ENCODE measurements at places on chromosomes 12 and 14.

DNA sequence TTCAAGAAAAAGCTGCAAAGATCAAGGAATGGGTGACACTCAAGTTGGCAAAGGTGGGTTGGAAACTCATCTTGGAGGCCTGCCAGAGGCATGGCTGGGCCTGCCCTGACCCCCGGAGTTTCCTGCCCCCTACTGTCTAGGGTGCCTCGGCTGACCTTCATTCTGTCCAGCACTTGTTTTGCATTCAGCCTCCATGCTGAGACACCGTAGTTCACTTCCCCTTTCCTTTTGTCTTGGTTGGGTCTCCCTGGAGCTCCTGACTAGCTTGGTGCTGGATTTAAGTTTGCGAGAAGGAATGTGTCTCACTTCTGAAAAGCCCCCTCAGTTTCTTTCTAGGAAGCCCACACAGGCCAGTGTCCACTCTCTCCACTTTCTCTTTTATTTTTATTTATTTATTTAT, 26.5 kb downstream of the PLEKHH1 start:
- no peak for DNase-seq

DNA sequence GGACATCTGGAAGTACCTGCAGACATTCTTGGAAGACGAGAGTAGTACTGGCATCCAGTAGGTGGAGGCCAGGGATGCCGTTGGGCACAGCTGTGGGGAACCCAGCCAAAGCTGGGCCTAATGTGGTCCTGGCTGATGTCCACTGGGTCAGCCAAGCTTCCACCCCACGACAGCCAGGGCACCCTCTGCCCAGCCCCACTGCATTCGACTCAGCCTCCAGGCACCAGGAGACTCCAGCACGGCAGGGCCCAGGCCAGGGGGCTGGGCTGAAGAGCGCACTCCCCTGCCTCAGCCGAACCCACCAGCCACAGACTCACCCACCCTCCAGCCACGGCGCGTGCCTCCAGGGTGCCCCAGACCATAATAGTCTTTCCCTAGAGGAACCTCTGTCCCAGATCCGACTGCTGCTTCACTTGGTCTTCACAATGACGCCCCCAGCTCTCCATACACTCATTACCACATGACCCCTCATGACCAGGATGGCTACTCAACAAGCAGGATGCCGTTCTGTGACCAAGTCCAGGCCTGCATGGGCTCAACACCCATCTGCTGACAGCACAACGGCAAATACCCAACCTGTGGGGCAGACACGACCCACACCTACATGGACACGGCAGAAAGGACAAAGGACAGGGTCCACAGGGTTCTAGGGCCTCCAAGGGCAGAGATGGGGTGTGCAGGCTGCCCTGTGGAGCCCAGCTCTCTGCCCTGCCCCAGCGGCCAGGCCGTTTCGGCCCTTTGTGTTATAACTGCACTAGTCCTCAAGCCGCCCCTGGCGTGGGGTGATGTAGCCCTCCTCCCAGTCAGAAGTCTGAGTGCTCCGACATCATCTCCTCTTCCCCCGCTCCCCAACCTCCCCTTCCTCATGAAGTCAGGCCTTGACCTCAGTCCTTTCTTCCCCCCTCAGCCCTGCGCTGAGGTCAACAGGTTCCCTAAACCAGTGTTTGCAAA, 22.8 kb downstream of the ITPK1 start:
- DNase-seq: no peak

DNA sequence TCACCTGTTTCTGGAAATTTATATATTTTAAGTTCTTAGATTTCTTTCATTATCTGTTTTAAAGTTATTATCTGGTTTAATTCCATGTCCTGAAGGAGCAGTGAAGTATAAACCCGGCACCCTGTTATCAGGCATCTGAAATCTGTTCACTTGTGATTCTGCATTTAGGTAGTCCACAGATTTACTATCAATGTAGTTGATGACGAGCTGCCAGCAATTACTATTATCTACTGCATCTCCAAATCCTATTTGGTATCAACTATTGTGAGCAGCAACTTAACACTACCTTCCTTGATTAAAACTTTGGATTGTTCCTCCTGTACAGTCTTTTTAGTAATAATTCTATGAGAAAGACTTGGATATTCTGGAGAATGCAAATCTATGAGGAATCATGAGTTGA, 36.1 kb downstream of the PRORP start:
- no peak for DNase-seq

DNA sequence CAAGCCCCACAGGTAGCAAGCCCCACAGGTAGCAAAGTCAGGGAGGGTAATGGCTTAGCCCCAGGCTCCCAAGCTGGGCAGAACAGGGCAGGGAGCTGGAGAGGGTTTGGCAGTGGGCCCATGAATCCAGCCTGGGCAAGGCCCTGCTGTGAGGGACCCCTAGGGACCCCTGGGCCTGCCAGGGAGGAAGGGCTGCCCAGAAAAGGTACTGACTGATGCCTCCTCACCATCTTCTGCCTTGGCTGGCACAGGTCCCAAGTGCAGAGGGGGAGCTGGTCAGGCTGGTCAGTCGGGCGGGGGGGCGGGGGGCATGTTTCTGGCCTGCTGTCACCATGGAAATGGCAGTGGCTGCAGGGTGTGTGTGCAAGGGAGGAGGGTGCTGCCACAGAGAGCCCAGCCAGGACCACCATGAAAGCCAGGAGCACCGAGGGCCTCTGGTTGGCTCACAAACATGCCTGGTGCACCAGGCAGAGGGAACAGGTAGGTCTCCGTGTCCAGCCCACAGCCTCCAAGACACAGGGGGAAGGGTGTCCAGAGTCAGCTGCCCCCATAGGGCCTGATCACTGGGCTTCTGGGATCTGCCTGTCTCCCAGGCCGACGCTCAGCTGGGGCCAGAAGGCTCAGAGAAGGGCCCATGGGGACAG, 1.5 kb upstream of the CRIP2 start:
- DNase-seq: peak; percentile 68

- DNase-seq: peak; percentile 85
Measured at GRCh38 chr14:69573831-69574262, 824 bp downstream of the CCDC177 start.

- no peak for DNase-seq
Measured at GRCh38 chr14:81363746-81364378, 36.3 kb downstream of the STON2 start.

DNA sequence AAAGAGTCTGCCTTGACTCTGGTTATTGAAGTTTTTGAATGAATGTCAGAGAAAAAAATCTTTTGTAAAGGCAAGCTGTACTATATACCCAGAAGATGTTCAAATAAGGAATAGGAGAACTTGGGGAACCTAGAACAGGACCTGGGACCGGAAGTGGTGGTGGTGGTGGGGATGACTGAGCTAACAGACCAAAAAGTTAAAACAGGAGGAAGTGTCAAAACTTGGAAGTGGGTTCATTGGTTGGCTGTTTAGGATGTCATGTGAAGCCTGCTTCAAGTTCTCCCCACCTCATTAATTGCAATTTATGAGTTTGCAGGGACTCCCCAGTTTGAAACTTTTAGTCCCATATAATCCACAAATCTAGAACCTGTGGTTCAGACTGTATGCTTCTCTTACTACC, 26.2 kb downstream of the PLXNC1 start:
- DNase-seq: no peak

DNA sequence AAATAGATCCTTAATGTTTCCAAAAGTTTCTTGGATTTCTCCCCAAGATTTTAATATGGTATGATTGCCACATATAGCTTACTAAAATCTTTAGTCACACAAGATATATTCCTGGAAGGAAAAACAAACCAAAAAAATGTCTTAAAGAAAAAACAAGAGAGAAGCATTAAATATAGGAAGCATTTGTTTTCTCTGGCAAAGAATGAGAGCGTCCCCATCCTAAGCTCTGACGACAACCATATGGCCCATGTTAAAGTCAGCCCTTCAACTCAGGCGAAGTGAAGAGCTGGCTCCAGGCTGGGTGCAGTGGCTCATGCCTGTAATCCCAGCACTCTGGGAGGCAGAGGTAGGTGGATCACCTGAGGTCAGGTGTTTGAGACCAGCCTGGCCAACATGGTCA, 35.6 kb downstream of the GCH1 start:
- no peak for DNase-seq

DNA sequence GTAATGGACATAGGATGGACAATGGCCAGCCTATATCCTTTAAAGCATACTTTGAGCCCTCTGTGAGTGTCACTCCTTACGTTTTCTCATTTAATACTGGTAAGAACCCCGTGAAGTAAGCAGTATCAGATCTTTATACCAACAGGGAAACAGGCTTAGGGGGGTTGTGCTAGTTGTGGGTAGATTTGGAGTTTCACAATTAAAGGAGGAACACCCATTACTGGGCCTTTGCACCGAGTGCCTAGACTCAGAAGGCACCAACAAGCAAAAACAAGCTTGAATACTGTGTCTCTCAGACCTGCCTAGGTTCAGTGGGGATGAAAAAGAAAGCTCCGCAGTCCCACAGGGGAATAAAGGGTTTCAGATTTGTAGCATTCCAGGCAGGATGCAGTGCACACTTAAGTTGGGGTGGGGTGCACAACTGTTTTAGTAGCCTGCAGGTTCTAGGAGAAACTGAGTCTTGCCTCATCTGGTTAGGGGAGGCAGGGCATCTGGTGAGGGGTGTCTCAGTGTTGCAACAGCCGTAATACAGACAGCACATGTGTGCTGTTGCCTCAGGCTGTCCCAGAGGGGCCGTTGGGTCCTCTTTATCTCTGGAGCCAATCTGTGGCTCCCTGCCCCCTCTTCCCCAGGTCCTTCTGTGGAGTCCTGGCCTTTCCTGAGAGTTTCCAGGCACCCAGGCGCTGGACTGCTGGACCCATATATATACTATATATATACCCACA, 51.2 kb downstream of the IRAK3 start:
- DNase-seq: no peak

- no peak for DNase-seq
Measured at GRCh38 chr12:2693980-2694610, 100.7 kb upstream of the FKBP4 start.

DNA sequence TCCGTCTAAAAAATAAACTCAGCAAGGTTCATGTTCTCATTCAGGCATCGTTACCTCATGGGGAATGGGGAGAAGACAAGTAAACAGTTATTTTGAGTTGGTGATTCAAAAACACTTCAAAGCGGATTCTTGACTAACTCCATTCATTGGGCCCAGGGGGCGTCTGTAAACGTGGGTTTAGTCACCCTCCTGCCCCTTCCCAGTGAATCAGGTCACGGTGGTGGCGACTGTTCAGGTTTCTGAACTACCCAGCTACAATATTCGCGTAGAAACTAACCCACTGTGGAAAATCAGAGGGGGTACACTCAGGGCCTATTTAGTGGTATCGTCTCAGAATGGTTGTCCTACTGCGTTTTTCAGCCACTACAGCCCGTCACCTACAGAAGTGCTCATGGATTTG, 15.2 kb downstream of the OR6S1 start:
- DNase-seq: no peak

GRCh38 chr14:36254020-36254624, 66.3 kb downstream of the MBIP start:
- DNase-seq: no peak

DNA sequence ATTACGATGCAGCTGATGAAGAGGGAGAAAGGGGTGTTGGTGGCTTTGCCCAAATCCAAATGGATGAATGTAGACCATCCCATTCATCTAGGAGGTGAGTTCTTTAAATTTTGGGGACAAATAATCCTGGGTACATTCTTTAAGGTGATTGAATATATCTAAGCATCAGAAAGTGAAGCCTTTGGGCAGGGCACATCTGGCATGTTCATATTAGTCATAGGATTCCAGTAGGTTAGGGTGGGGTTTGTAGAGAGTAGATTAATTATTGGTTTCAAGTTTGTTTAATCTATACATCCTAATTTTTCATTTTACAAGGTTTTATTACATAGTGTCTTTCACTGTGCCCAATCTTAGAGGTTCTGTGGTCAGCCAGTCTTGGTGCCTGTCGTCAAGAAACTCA, 23.4 kb downstream of the RNF10 start:
- no peak for DNase-seq

GRCh38 chr14:98682726-98683125, 589.3 kb downstream of the BCL11B start:
- no peak for DNase-seq

GRCh38 chr14:102838501-102838900, 61.3 kb downstream of the TRAF3 start:
- no peak for DNase-seq

- DNase-seq: no peak
Measured at GRCh38 chr12:93978553-93978952, 169.8 kb upstream of the PLXNC1 start.

- no peak for DNase-seq
Measured at GRCh38 chr12:38350342-38351174, 34.0 kb downstream of the ALG10B start.

DNA sequence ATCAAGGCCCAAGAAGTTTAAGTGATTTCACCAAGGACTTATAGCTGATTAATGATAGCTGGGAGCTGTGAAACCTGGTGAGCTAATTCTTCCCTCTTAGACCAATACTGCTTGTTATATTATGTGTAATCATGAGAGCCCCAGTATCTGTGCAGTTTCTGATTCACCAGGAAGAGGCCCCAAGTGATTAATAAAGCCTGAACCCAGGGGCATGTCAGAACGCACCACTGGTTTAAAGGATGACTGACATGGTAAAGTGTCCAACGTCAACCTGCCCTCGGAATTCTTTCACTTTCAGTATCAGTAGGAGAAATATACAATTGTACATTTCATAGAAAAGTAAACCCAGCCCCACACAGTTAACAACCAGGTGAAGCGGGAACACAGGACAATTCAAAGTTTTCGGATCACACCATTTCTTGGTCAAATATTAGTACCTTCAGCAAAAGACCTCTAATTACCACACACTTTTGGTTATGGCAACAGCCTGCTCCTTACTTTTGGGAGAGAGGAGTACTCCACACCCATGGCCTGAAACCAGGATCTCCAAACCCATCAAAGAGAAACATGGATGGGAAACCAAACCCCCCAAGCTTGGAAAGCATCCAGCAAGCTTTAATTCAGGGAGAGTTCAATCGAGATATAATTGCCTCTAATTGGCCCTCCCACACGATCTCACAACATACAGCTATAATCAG, 28.5 kb downstream of the TMCC3 start:
- DNase-seq: no peak

- DNase-seq: no peak
Measured at GRCh38 chr14:100800041-100800440, 25.9 kb upstream of the MEG3 start.

GRCh38 chr14:41986700-41987099, 380.0 kb downstream of the LRFN5 start:
- peak; percentile 45 for DNase-seq

GRCh38 chr12:128402486-128403243, 135.7 kb downstream of the TMEM132C start:
- no peak for DNase-seq

DNA sequence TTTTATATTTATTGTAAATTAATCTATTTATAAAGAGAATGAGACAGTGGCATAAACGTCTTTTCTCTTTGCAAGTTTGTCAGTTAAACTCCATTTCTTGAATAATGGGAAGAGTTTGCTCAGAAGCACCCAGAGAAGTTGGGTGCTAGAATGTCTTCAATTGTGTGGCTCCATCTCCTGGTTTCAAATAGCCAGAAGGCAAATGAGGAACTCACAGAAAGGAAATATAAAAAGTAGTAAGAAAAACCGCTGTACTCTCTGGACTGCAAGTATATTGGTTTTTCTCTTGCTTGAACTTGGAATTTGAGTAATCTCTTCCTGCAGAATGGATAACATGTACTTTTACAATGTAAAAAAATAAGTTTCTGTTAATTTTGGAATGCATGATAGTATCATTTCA, 217.5 kb downstream of the DPY19L2 start:
- DNase-seq: no peak

Measured in NCI-H1417 (cell line).